ENCODE measurements at places on chromosomes 12 and 14.
A peak's percentile ranks its signal among the peaks of the same experiment; 100 is the strongest.

- no peak for DNase-seq
Observed at GRCh38 chr12:121575952-121576625, 4.7 kb downstream of the KDM2B start.

DNA sequence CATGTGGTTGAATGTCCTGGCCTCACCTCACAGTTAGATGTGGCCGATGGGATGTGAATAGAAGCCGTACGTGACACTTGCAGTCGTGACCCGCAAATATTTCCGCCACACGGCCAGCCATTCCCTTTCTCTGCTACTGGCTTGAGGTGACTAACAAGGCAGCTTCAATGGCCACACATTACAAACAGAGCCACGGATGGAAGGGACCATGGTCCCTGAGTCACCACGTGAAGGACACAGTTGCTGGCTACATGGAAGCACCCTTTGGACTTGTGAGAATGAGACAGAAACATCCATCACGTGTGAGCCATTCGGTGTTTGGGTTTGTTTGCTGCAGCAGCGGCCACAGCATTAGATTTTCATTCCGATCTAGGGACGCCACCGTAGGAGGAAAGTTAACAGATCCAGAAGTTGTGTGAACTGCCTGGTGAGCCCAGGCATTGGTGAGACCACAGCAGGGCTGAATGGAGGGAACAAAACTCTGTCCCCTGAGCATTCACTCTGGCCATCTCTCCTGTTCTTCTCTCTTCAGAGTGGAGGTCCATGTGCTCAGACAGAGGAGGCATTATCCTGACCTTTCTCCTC, 33.5 kb upstream of the ADGRD1 start:
- no peak for DNase-seq

GRCh38 chr12:123078120-123078465, 72.8 kb downstream of the PITPNM2 start:
- no peak for DNase-seq

- DNase-seq, result no peak
Observed at GRCh38 chr12:79200176-79200575, 335.6 kb downstream of the SYT1 start.

- no peak for DNase-seq
Observed at GRCh38 chr12:121992059-121992879, 29.4 kb upstream of the BCL7A start.

- DNase-seq, result no peak
Observed at GRCh38 chr14:100062590-100062989, 2.6 kb upstream of the EVL start.

- no peak for DNase-seq
Observed at GRCh38 chr12:28316049-28316448, 125.8 kb downstream of the CCDC91 start.

GRCh38 chr14:40842816-40843215, 763.9 kb upstream of the LRFN5 start:
- DNase-seq, result no peak

- no peak for DNase-seq
Observed at GRCh38 chr12:103821773-103822172, 19.3 kb downstream of the NT5DC3 start.

- DNase-seq, result no peak
Observed at GRCh38 chr14:96579855-96580254, 77.7 kb downstream of the PAPOLA start.

GRCh38 chr12:105400227-105400626, 69.7 kb downstream of the C12orf75 start:
- no peak for DNase-seq

GRCh38 chr14:33218026-33218425, 279.3 kb downstream of the NPAS3 start:
- no peak for DNase-seq

DNA sequence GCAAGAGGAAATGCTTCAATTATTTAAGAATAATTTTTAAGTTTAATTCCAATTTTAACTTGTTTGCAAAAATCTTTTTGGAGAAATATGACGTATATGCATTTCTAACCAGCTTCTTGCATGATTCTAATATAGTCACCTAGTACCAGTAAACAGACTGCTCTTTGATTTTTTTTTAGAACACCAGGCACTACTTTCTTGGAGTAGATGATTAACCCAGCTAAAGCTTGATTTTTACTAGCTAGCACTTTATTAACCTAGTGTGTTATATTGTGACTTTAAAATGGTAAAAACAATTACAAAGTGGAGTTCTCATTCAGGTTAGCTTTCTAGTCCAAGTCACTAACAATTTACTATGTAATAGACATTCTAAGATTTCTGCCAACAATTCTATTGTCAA, 32.6 kb upstream of the FGD4 start:
- no peak for DNase-seq

- peak; percentile 50 for DNase-seq
Observed at GRCh38 chr14:66998013-66998412, 191.2 kb upstream of the GARIN2 start.

- no peak for DNase-seq
Observed at GRCh38 chr12:106345746-106346145, 11.8 kb upstream of the POLR3B start.

- no peak for DNase-seq
Observed at GRCh38 chr12:132178801-132179401, 34.6 kb downstream of the NOC4L start.

GRCh38 chr12:92701441-92701840, 1.3 kb upstream of the PLEKHG7 start:
- no peak for DNase-seq

GRCh38 chr14:52253503-52253902, 14.0 kb upstream of the PTGDR start:
- no peak for DNase-seq

DNA sequence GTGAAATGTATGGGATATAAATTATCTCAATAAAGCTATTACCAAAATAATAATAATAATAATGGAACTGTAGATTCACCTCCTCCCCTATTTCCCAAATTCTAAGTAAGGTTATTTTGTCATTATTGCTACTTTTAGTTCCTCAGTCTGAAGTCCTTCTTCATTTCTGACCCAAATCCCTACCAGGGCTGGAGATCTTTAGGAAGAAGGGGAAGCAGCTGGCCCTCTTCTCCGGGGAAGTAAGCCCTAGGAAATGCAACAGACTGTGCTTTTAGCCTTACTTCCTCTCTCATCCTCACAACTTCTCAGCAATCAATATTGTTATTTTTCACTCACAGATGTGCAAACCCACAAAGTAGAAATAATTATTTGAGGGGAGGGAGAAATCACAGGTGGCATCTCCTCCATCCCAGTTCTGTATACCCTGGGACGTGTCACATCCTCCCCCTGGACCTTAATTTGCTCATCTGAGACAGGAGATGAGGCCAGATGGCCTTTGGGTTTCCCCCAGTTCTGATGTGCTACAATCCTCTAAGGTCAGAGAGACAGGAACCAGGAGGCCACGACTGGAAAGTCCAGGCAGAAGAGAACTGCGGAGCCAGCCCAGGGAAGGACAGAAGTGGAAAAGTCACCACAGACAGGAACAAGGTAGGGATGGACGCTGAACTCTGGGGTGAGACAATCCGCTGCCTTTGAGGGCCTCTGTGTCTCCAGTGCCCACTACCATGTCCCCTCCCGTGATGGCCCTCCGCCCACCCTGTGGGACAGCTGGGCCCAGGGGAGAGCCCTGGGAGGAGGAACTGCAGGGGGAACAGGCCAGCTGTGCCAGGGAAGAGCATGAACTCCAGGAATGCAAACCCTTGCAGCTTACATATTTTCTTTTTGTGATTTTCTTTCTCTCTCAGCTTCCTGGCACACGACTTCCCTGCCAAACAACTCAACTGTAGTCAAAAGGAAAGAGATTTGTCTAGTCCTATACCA, 10.6 kb upstream of the TNFRSF1A start:
- no peak for DNase-seq

- no peak for DNase-seq
Observed at GRCh38 chr14:49019467-49020115, 566.6 kb downstream of the RPS29 start.

DNA sequence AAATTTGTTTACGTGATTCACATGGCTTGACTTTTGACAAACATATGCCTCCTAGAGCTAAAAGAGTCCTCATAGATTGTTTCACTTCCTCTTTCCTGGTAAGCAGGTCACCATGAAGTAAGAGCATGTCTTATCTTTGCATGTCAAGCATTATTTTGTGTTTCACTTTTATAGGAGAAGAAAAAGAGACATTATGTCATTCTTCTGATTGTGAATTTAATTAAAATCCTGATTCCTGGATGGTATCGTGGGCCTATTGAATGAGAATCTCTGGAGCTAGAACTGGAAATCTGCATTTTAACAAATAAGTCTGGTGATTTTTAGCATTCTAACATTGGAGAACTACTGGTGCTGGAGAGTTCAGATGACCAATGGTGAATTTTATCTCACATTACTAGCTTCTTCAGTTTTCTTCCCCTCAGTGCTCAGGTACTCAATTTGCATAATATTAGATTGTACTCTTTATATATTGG, 218.6 kb upstream of the ATP2B1 start:
- no peak for DNase-seq

DNA sequence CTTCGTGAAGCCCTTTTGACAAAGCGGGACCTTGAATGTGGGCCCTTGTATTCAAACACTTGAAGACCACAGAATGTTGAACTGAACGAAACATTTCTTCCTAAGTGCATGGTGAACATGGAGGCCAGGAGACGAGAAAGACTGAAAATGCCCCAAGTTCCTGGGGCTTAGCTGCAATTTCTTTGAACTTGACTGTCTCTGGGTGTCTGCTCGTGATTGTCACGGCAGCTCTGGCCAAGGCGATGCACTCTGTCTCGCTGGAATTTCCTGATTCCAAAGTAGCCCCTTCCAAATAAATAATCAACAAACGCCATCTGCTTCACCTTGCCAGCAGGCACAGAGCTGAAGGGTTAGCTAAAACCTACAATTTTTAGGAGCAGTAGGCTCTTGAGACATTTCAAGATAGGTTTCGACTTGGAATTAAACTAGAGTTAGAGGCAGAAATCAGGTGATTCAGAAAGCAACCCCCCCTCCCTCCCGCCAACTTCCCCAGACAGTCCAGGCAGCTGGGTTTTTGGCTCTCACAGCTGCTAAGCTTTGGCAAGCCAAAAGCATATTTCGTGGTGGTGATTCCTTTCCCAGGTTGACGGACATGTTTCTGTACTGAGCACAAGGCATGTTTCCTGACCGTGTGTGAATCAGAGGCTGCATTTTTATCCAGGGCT, 13.5 kb upstream of the IRF2BPL start:
- DNase-seq, result no peak

DNA sequence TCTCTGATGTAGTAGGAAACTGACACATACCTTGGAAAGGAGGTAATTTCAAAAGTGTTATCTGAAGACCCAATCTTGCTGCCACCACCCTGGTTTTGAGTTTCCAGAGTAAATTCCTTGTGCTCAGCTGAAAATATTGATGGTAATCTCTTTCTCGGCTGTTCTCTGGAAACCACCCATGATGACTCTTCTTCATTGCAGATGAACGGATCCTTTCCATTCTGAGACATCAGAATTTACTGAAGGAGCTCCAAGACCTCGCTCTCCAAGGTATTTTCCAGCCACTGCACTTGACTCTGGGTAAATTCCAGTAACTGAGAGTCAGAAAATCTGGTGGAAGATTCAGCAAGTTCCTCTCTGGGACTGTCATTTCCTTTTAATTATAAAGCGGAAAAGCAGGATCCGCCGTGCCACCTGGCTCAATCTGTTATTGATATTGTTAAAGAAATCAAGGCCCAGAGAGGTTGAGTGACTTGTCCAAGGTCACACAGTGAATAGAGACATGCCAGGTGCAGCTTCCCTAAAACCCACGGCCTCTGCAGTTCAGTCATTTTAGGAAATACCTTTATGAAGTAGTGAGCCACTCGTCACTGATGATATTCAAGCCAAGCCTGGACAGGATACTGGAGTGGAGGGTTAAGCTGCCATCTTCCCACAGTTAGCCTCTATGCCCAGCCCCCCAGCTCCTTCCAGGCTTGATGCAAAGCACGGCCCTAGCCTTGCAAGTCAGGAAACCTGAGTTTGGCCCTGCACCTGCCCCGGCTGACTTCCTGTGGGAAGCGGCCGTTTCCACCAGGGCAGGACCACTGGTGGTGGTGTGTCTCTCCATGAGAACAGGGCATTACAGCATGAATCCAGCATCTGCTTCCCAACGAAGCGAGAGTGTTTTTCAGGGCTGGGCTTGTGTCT, 4.7 kb downstream of the CHGA start:
- DNase-seq, result no peak

DNA sequence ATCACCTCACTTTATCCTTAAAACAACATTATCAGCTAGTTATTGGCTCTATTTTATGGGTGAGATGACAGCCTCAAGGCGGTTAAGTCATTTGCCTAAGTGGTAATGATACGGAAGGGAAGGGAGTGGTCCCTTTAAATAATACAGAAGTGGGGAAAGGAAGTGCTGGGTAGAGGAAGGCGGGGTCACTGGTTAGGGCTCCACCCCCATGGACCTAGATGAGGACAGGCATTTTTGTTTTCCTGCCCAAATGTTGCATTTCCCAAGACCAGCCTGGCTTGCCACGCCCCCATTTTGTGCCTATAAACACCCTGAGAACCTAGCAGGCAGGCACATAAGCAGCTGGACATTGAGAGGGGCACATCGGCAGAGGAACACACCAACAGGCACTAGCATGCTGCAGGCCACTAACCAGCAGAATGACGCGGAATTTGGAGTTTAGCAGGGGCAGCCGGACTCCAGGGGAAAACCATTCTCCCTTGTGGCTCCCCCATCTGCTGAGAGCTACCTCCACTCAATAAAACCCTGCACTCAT, 100.9 kb downstream of the EPS8 start:
- no peak for DNase-seq

GRCh38 chr12:25855716-25856115, 102.8 kb upstream of the RASSF8 start:
- DNase-seq, result no peak

- no peak for DNase-seq
Observed at GRCh38 chr12:95202691-95203486, 14.4 kb downstream of the FGD6 start.

- no peak for DNase-seq
Observed at GRCh38 chr12:124823272-124823970, 40.2 kb downstream of the SCARB1 start.

- DNase-seq, result no peak
Observed at GRCh38 chr12:56169229-56169759, 11.1 kb downstream of the MYL6 start.

GRCh38 chr14:72560331-72560730, 333.6 kb downstream of the DPF3 start:
- no peak for DNase-seq

DNA sequence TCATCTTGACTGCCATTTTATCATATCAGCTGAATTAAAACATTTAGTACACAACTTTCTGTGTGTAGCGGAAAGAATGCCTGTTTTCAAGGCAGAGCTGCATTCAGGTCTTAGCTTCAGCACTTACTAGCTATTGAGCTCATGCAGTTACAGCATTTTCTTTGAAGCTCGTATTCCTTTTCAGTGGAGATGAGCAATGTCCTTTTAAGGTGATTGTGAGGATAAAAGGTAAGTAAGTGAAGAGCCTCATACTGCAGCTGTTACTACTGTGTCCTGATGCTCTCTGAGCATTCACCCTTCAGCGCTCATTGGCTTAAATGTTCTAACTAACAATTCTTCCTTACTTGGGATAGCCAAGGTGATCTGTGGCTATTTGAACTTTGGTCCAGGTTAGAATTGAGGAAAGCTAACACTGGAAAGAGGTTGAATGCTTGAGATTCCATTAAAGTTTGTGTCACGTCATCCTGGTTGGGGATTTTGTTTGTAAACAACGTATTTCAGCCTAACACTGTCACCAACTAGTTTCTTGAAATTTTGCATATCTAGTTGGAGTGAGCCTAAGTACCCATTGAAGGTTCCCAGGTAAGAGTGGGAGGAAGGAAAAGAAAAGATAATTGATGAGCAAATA, 71.4 kb downstream of the PAPOLA start:
- no peak for DNase-seq

GRCh38 chr12:132761032-132761920, at the start of gene ANKLE2:
Gene ANKLE2, minus strand, starts transcription at chr12:132761832. Its CDS starts 34 bp downstream, at chr12:132761798.
- peak; percentile 38 for DNase-seq

Data from T-helper 1 cell (primary cell).